ENCODE measurements at places on chromosomes 12 and 14.
A peak's percentile ranks its signal among the peaks of the same experiment; 100 is the strongest.

- no peak for DNase-seq
Measured at GRCh38 chr14:23482823-23483148, 13.3 kb downstream of the NGDN start.

DNA sequence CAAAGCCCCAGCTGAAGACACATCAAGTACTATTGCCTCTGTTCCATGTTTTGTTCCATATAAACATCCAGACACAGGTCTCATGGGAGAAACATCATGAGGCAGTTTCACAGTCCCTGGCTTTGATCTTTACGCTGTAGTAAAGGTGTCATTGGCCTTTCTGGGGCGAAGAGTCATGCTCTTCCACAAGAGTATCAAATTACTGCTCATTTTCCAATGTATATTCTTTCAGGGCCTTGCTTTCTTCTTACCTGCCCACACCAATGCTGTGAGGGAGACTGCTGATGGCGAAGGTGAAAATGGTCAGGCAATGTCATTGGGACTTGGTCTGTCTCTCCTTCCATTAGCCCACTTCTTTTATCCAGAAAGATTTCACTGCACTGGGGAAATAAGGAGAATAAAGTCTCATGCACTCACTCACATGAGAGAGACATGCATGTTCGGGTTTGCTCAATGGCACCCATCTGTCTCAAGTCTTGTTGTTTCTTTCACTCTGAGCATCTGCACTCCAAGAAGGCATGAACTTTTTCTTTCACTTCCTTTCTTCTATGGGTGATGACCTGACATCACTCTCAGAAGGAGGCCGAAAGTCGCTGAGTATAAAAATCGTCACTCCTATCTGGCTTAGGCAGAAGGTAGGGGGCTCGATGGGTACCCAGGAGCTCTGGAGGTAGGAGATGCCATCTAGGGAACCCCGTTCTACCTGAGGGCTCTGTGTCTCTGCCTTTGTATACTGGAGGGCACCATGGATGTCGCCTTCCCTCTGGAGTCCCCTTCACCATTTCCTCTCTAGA, 1.3 kb upstream of the JDP2 start:
- peak; percentile 57 for DNase-seq

- DNase-seq, result no peak
Measured at GRCh38 chr14:44576356-44576755, 69.3 kb upstream of the FSCB start.

DNA sequence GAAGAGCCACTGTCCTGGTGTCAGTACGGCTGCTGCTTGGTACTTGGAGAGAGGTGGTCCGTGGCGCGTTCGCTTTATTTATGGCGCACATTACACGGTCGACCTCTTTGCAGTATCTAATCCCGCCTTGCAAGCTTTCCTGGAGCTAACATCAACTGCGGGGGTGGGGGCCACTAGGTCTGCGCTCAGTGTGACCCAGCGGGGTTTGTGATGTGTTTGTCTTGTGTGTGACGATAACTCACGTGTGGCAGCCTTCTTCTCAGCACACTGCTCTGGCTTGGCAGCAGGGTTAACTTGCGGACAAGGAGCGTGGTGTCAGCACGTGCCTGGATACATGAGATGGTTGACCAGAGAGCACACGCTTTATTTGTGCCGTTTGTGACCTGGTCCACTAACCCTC, 122.2 kb upstream of the RTL1 start:
- DNase-seq, result no peak

- DNase-seq, result no peak
Measured at GRCh38 chr14:105026802-105027563, 6.1 kb upstream of the CDCA4 start.

- DNase-seq, result peak; percentile 57
Measured at GRCh38 chr14:102088012-102088792, 1.4 kb upstream of the HSP90AA1 start.

DNA sequence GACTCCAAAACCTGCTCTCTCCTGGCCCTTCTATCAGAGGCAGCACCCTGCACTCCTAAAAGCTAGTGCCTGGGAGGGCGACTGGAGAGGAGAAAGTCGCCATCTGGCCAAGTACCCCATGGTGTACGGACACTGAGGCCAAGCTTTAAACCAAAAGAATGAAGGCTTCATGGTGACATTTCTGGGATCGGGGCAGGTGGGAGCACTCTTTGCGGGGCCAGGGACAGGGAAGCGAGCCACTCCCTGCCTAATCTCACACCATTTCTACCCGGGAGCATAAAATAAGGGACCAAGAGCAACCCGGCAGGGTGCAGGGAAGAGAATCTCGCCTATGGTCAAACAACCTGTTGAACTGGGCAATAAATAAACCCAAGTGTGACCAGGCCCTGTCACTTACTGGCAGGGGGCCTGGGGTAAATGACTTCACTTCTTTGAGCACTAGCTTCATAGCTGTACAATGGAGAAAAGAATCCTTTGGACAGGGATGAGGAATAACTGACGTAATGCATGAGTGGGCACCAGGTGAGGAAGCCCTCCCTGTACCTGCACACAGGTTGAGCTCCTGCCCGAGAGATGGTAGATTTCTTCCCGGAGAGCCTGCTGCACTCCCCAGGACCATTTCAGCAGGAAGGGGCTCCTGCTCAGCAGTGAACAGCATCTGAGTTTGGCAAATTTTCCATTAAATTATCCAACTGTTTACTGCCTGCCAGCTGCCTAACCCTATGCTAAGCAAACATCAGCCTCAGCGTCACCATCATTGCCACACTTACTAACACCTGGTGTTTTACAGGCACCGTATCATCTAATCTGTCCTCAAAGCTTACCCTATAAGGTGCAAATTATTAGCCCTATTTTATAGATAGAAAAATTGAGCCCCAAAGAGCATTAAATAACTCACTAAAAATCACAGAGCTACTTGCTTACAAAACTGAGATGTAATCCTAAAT, 2.0 kb downstream of the SERPINA1 start:
- DNase-seq, result no peak

GRCh38 chr14:75876530-75876929, 105.3 kb downstream of the TGFB3 start:
- peak; percentile 67 for DNase-seq

DNA sequence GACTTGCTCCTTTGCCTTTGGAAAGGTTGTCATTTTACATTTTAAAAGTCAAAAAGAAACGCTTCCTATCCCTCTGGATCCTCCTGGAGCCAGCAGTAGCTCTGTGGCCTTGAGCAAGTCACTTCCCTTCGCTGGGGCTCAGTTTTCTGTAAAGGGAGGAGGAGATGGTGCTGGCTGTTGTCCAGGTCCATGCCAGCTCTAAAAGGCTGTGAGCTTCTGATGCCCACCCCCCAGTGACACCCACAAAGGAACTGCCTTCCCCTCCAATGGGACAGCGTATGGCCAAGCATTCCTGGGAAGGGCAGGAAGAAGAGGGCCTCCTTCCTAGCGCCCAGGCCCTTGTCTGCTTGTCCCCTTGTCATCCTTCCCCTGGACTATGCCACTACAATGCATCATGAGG, 81.5 kb downstream of the NTF3 start:
- no peak for DNase-seq

- no peak for DNase-seq
Measured at GRCh38 chr14:32081901-32082300, 4.8 kb downstream of the ARHGAP5 start.

GRCh38 chr14:32545095-32545494, 216.0 kb downstream of the AKAP6 start:
- DNase-seq, result no peak

GRCh38 chr14:58428118-58428683, 682 bp downstream of the KIAA0586 start:
- DNase-seq, result peak; percentile 36

DNA sequence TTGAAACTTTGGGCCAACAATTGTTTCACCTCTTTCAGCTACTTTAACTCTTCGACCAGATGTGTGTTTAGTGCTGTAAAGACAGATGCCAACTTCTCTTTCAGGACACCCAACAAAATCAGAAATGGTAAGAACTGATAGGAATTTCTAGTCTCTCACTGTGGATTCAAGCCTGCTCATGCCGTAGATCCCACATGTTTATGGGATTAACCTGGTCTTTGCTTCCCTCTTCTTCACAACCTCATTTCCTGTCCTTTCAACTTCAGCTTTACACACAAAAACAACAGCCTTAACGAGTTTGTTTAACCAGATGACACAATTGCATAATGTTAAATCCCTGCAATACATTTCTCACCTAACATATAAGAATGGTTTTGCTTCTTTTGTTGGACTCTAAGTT, 1031.9 kb upstream of the LRFN5 start:
- no peak for DNase-seq

DNA sequence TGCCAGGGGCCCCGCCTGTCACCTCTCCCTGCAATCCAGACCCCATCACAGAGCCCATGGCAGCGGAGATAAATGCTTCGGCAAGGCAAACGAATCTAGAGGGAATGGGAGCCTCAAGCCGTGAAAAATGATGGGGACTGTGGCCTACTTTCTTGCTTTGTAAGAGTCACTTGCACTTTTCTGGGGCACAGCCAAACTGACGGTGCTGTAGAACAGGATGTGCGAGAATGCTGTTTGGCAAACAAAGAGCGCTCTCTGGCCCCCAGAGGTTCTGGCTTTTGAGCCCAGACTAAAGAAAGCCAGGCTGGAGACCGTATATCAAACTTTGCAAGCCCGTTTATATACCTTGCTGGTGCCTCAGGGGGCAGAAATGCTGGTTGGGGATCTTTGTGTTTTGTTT, 108.7 kb downstream of the CACNA1C start:
- DNase-seq, result peak; percentile 56

GRCh38 chr14:29738950-29739349, 188.7 kb downstream of the PRKD1 start:
- no peak for DNase-seq

GRCh38 chr14:103522649-103523574, at the start of gene CKB:
TSS of gene CKB (minus strand) at chr14:103522830. CDS start at chr14:103522493, 337 bp downstream.
- DNase-seq, result peak; percentile 83

DNA sequence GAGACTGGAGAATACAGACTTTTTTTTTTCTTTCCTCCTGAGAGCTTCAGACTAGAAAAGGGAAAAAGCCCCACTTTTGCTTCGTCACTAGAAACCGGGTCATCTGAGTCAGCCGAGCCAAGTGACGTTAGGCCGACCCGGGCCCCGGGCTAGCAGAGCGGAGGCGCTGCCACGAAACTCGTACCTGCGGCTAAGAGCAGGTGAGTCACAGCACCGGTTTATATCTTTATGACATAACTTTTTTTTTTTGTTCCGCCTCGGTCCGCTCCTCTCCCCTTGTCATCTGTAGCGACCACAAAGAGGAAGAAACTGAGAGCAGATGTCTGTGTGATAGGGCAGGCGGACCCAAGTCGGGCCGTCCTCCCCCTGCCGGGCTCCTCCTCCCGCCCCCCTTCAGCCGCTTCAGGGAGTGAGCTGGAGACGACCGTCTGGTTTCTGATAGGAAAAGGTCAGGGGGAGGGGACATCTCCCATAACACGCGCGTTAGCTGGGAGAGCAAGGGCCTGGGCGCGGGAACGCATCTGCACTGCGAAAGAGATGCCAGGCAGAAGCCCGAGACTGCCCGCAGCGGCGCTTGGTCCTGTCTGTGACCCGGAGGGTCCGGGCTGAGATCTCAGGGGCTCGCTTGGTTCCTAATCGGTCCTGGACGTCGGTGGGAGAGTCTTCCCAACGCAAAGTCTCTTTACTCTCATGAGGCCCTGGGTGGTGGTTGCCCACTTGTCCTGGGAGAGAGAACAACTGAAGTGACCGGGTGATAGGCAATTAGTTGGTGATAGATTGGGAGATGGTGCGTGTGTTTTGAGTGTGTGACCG, 586 bp downstream of the TTC6 start:
- DNase-seq, result no peak

DNA sequence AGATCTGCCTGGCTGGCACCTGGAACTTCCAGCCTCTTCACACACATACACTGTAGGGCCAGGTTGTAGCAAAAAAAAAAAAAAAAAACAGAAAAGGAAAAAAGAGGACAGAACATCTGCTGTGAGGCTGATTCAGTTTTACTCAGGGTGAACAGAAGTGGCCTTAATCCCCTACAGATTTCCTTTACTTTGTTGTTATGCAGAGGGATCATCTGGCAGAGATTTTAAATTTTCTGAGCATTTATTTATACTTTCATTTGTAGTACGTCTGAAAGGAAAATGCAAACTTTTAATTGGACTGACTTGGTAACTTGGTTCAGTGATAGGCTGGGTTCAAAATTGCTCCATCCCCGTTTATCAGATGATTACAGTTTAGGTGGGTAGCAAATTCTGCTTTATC, 50.8 kb upstream of the PRICKLE1 start:
- no peak for DNase-seq

DNA sequence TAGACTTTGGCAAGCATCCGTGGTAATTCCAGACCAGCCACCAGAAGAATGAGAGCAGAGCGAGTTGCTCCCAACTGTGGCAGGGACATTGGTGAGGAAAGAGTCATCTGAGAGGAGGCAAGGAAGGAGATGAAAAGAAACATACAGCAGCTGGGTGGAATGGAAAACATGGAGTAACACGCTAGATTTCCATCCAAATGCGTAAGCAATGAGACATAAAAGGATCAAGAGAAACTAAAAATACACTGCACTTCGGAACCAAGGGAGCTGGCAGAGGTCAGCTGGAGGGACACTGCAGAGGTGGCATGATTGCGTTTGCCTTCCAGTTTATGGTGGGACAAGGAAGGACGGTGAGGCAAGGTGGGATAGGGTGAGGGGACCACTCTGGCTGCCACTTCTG, 82.9 kb downstream of the DDX51 start:
- no peak for DNase-seq

- peak; percentile 74 for DNase-seq
Measured at GRCh38 chr12:57549909-57550640, at the start of gene KIF5A. TSS of gene KIF5A (plus strand) at chr12:57550044. CDS start at chr12:57550272, 228 bp downstream.

DNA sequence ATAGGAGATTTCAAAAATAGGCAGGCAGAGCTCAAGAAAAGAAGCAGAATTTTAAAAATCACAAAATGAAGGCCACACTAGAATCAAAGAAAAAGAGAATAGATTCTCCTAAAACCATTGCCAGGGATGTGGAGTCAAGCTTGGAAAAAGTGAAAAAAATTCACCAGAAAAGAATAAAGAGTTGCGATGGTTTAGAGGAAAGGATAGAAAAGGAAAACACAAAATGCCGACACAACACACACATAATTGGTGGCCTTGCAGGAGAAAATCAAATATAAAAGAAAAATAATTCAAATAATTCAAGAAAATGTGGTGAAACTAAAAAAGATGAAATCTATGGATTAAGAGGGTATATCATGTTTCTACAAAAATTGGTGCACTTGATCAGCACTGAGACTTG, 181.6 kb upstream of the C14orf180 start:
- DNase-seq, result no peak

DNA sequence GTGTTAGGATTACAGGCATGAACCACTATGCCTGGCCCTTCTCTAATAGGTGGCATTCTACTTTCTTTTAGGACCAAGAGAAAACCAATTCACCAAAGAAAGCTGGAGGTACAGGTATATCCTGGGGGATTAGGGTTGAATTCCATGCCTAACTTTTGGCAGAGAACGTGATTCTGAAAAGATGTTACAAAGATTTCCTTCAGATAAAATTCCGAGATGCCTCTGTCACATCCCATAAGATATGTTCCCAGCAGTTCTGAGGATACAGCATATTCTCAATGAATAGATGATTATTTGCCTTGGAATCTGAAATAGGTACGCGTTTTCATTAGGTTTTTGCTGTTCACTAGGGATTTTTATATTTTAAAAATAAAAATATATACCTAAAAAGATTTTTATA, 111.9 kb upstream of the KRAS start:
- no peak for DNase-seq

- DNase-seq, result no peak
Measured at GRCh38 chr14:71728386-71728785, 203.8 kb upstream of the RGS6 start.

GRCh38 chr12:101027200-101027599, 182.8 kb downstream of the SLC5A8 start:
- DNase-seq, result no peak

Measured in Ammon's horn (tissue), 1 donor.